Mammary epithelial cell (primary cell): ENCODE measurements at places on chromosomes 7 and 10.

- DNase-seq = no peak
These were observed 29.9 kb downstream of the ZNF783 start for GRCh38 chr7:149291781-149292461.

GRCh38 chr10:128998101-128998805 is 468.8 kb upstream of the MGMT start:
- no peak for DNase-seq

DNA sequence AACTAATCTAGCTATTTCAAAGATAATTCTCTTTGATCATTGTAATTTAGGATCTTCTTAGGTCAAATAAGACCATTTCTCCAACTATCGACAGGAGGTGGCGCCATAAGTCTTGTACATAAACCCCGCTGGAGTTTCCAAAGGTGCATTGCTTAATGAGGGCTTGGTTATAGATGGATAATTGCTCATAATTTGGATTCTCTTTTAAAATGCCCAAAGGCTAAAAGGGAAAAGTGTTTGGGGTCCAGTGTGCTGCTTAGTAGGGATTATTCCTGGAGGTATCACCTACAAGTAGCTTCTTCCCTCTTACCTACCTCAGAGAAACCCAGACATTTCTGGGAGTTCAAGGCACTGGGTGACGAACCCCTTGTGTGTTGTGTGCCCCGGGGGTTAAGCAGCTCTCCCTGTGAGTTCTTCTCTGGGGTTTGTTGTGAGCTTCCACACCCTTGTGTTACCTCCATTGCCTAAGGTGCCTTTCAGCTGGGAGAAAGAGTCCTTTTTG is 75.2 kb downstream of the PAXIP1 start:
- DNase-seq = peak; percentile 72

DNA sequence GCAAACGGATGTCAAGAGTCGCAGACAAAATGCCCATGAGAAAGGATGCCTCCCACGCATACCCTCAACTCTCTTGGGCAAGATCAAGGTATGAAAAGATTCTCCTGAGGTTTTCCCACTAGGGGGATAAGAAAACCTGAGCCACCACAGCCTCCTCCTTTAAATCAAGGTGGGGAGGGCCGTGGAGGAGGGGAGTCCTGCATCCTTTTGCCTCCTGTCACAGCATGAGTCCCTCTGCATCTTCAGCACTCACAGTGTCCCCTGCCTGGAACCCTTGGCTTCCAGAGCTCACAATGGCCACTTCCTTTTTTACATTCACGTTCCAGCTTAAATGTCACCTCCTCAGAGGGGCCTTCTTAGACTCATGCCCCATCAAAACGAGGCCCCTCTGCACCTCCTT is 207.6 kb downstream of the GLI3 start:
- no peak for DNase-seq

- DNase-seq = no peak
These were observed 41.9 kb downstream of the NPVF start for GRCh38 chr7:25186436-25186835.

DNA sequence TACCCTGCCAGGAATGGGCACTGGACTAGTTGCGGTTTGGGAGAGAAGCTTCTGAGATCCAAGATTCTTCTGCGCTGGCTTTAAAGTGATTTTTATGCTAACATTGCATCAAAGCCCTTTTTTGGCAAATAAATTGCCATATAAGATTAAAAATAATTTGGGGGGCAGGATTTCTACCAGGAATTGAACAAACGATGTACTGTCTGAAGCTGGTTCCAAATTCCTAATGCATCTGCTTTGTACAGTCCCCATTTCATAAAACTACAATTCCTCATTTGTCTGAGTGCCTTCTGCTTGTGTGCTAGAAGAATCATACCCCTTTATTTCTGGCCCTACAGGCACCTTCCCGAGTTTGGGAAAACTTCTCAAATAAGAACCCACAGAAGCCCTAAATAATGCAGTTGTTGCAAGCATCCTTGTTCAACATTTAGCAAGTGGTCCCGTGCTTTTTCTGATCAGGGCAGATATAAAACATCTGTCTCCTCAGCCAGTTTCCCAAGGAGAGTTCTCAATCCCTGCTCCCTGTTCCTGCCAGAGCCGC is 349.7 kb downstream of the PTEN start:
- no peak for DNase-seq

- peak; percentile 33 for DNase-seq
These were observed 745 bp downstream of the YWHAG start for GRCh38 chr7:76358011-76358480.

GRCh38 chr7:27745064-27745583 is 5.2 kb downstream of the TAX1BP1 start:
- peak; percentile 58 for DNase-seq

DNA sequence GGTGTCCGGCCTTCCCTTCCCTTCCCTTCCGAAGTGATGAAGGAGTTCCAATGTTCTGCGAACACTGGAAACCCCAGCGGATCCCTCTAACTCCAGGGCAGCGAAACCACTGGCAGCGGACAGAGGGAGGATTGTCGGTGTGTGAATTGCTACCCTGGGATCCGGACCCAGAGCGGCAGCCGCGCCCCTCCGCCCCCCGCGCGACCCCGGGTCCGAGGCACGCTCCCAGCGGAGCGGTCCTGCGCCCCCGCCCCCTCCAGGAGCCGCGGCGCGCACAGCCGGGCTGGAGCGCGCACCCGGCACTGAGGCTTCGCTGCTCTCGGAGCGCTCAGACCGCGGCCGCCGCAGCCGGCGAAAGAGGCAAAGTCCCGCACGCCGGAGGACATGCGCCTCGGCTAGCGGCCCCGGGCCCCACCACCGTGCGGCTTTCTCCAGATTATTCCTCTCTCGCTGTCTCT is at the start of gene PTPRZ1:
PTPRZ1 (plus strand) TSS at position 331 of the 458 bp plus-strand sequence. CDS start 339 bp downstream, outside the sequence.
- DNase-seq = no peak

DNA sequence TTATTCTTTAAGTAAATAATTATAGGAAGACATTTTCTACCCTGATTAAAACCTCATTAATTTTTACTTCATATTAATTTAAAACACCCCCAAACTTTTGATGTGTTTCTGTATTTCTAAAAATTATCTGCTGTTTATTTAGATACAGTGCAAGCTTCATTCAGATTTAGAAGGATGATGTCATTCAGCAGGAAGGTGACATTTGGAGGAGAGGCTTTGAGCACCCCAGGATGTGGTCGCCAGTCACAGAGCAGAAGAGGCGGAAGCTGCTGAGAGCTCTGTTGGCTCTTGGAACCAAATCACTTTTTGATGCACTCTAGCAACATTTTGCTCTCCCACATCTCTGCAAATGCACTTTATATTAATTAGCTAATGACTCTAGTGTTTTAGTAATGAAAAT is 233.9 kb upstream of the CACNA2D1 start:
- no peak for DNase-seq

DNA sequence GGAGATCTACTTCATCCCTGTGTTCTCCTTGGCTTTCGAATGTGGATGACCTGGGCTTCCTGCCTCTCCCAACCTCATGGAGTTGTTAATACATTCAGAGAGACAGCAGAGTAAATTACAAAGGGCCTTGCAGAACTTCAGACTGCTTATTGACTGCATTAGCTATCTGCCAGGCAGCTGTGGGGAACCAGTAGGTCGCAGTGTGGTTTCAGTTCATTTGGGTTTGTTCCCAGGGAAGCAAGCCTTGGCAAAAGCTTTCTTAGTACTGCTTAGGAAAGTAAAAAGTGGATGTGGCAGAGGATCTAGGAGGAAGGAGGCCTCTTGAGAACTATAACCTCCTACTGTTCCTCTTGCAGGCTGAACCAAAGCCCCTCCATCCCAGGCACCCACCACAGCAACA is 9.2 kb downstream of the NPFFR1 start:
- no peak for DNase-seq

- peak; percentile 58 for DNase-seq
These were observed 4.3 kb upstream of the KCNMA1 start for GRCh38 chr10:77641788-77642397.
